Ovary (tissue), 10 donors: ENCODE measurements at places on chromosomes 5 and 9. TPM values are rescaled to one million over a fixed set of nuclear protein-coding genes. Genes with fewer than 3 reads are reported as not detected.

ZBED3 gene
- 5.7 TPM for total RNA-seq

RANBP3L gene
- 0.43 TPM for total RNA-seq

PTTG1 gene
- total RNA-seq = 0.77 TPM

TAF11L5 gene
- total RNA-seq = not detected

NR5A1 gene
- total RNA-seq = 14.7 TPM

ERBIN gene
- total RNA-seq = 46.1 TPM

TAF1L gene
- total RNA-seq = not detected

C9orf72 gene
- 23.8 TPM for total RNA-seq

S1PR3 gene
- total RNA-seq = 1.9 TPM

CCL19 gene
- total RNA-seq = not detected

RGS7BP gene
- total RNA-seq = 1.4 TPM

PCDHA6 gene
- total RNA-seq = 1.3 TPM

ANKRD34B gene
- total RNA-seq = not detected

MRPL50 gene
- total RNA-seq = 13.1 TPM

RORB gene
- 1.0 TPM for total RNA-seq

CNTNAP3 gene
- total RNA-seq = 0.38 TPM

IGIP gene
- 12.9 TPM for total RNA-seq

DBH gene
- not detected for total RNA-seq

PCDHB7 gene
- 5.1 TPM for total RNA-seq

PCDHGA11 gene
- 4.7 TPM for total RNA-seq

DNA sequence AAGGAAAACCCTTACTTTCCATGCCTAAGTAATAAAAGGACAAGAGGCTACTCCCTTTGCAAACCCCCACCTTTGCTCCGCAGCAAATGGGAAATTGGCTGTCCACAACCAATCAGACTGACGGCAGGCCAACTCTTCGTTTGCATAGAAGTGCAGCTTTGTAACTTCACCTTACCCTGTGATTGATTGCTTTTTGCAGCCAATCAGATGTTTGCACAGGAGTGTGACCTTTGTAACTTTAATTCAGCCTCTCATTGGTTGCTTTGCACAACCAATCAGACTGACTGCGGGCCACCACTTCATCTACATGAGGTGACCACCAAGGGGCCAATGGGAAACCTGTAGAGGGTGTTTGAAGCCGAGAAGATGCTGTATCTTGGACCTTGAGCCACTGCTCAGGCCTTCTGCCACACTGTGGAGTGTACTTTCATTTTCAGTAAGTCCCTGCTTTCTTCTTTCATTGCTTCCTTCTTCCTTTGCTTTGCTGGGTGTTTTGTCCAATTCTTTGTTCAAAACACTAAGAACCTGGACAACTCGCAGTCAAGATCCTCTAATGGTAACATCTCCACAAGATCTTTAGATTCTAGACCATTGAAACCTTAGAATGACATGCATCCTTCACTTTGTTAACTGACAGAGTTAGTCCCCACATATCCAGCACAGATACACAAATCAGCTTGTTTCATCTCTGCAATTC, 51.3 kb upstream of the FREM1 start:
- DNase-seq = no peak

- DNase-seq = no peak
Observed at GRCh38 chr5:180596115-180596667, 4.9 kb upstream of the SCGB3A1 start.

- DNase-seq = no peak
Observed at GRCh38 chr5:148976569-148977381, 86.1 kb downstream of the SH3TC2 start.

GRCh38 chr5:101425339-101425859, 522.3 kb upstream of the ST8SIA4 start:
- no peak for DNase-seq

DNA sequence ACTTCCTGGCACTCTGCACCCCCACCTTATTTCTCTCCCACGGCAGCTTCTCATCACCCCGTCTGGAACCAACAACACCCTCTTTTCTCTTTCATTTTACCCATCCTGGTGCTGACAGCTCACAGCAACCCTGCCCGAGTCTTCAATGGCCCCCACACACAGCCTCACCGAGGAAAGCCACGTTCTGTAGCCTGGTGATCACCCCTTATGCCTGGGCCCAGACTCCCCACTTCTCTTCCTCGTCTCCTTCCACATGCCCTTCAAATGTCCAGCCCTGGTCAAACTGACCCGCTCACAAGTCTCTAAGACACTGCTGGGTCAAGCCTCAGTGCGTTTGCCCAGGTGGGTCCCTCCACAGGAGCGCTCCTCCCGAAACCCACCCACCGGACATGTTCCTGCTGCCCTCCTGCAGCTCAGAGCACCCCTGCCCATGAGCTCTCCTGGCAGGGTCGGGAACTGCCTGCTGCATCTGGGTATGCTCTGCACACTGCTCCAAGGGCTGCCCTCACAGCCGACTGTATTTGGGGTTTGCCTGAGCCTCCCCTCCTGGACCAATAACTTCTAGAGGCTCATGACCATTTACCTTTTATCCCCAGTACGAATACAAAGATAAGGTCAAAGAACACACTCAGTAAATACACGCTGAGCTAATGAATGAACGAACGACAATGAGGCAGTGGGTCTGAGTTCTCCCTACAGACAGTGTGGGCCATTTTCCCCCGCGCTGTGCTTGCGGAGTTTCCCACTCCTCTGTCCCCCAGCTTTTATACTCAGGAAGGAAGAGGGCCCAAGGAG, 154.7 kb upstream of the PHYKPL start:
- DNase-seq = no peak

DNA sequence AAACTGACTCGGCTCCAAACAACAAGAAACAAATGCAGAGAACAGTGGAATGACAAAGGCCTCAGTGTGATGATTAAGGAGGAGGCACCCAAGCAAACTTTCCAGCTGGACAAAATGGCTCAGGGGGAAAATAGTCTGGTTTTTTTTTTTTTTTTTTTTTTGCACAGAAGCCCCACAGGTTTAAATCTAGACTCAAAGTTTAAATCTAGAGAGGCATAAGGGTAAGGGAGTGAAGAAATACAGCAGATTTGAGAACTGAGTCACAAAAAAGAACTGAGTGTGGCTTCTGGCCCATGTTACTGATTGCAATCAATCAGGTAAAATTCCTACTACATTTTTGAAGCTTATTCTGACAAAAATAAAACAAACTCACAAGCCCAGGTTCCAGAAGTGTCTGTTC, 12.3 kb downstream of the BOD1 start:
- no peak for DNase-seq

- no peak for DNase-seq
Observed at GRCh38 chr5:169871826-169872490, 108.3 kb downstream of the INSYN2B start.

DNA sequence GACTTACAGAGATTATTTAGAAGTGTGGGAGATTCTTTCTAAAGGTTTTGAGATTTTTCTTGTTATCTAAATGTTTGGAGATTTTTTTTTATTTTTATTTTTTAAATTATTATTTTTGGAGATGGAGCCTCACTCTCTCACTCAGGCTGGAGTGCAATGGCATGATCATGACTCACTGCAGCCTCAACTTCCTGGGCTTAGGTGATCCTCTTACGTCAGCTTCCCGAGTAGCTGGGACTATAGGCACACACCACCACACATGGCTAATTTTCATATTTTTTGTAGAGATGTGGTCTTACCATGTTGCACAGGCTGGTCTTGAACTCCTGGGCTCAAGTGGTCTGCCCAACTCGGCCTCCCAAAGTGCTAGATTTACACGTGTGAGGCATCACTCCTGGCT, 694.5 kb downstream of the TLE1 start:
- DNase-seq = no peak

GRCh38 chr9:84808416-84808815, 138.9 kb downstream of the NTRK2 start:
- no peak for DNase-seq

GRCh38 chr9:33818167-33818846, 1.3 kb downstream of the UBE2R2 start:
- DNase-seq = peak; percentile 53

DNA sequence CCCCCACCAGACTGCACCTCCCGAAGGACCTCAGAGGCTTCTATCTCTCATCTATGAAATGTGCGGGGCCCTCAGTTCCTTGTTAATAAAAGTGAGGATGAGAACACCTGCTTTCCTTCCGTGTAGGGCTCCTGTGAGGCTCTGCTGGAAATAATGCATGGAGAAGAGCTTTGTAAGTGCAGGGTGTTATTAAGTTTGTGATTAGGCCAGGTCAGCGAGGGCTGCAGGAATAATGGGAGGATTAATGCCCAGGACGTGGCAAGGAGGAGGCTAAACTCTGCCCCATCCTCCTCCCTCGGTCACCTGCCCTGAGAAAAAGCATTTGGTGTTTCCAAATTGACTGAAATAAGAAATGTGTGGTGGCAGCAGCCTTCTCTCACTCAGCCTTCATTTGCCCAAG, 83.5 kb upstream of the HSPA9 start:
- DNase-seq = no peak

DNA sequence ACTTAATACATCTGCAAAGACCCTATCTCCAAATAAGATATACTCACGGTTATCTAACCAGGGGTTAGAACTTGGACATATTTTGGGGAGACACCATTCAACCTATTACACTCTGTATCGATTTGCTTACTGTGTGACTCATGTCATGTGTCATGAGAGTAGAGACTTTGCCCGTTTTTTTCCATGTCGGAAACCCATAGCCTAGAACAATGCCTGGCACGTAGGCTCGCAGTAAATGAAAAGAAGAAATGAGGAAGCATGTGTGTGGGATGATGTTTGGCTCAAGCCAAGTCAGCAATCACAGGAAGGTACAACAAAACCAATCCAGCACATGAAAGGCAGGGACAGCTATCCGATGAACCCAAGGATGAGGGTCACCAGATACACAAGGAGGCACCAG, 94.6 kb upstream of the DNAH5 start:
- DNase-seq = no peak

DNA sequence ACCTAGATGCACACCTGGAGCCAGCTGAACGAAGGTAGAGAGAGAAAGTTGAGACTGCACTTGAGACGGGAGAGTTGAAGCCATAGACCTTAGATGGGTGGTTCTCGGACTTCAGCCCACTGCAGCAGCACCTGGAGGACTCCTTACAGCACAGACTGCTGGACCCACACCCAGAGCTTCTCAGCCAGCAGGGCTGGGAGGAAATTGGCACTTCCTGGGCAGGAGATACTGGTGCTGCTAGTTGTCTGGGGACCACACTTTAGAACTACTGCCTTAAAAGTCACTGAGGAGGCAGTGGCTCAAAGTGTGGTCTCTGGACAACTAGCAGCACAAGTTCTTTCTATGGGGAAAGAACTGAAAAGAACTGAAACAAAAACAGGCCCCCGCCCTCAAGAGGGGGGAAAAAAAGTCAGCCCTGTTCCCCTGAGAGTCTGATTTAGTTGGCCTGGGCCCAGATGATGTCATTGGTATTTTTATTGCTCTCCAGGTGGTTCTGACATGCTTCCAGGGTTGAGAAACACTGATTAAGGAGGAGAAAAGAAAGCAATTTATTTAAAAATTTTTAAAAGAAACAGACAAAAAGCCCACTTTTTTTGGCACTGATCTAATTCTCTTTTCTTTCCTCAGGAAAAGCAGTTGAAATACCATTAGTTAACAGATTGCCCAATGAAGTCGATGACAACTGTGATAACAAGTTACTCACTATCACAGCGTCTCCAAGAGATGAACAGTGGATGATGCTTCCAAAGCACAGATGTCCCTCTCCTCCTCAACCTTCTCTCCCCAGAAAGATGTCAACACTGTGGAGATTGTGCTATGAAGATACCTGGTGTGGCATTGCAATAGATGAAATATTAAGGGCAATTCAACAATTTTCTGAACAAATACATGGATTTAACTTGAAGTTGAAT, 73.6 kb upstream of the ADAMTS16 start:
- DNase-seq = no peak

GRCh38 chr9:89880721-89881120, 275.9 kb downstream of the GADD45G start:
- DNase-seq = no peak

- DNase-seq = no peak
Observed at GRCh38 chr9:114592356-114592755, 4.8 kb downstream of the ATP6V1G1 start.

- no peak for DNase-seq
Observed at GRCh38 chr9:14273696-14274121, 40.2 kb downstream of the NFIB start.

GRCh38 chr5:66959653-66960052, 236.9 kb downstream of the CD180 start:
- no peak for DNase-seq

DNA sequence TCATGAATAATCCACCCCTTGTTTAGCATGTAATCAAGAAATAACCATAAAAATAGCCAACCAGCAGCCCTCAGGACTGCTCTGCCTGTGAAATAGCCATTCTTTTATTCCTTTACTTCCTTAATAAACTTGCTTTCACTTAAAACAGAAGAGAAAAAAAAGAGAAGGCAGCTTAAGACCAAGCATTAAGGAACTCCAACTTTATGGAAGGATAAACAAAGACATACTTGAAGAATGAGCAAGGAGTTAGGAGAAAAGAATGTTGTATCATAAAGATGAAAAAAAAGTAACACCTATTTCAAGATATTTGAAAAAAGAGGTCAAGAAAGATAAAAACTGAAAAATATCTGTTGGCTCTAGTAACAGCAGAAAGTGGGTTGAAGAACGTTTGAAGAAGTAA, 107.6 kb downstream of the RNF180 start:
- no peak for DNase-seq

DNA sequence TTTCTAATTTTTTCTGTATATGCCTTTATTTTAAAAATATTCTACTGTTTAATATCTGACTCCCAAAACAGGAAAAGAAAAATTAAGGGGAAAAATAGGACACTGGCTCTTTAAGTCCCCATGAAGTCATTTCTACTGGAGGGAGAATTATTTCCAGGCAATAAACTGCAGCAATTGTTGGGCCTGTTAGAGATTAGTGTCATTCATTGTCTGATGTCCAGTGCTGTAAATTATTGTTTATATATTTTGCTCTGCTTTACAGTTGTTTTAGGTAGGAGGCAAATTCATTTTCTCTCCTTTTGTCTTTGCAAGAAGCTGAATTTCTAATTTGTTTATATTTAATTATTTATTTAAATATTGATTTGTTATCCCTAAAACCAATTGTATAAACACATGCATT, 906.0 kb upstream of the CDH10 start:
- DNase-seq = no peak

- no peak for DNase-seq
Observed at GRCh38 chr5:52831786-52832511, 44.2 kb downstream of the ITGA1 start.

GRCh38 chr9:29475471-29475870, 1902.2 kb upstream of the C9orf72 start:
- no peak for DNase-seq

GRCh38 chr9:125549039-125549438, 158.0 kb downstream of the MAPKAP1 start:
- no peak for DNase-seq

DNA sequence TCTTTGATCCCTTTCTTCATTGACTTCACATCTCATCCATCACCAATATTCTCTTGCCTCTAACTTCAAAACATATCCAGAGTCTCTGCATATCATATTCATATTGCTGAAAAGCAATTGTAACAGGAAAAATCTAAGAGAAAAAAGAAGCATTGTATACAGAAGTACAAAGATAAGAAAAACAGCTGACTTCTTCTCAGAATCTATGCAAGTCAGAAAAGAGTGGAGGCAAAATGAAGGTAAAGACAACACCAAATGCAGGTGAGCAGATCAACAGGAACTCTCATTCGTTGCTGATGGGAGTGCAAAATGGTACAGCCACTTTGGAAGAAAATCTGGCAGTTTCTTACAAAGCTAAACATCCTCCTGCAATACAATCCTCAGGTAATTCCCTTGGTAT, 155.6 kb downstream of the PHF2 start:
- DNase-seq = no peak
